ENCODE measurements at places on chromosomes 6 and 20.

DNA sequence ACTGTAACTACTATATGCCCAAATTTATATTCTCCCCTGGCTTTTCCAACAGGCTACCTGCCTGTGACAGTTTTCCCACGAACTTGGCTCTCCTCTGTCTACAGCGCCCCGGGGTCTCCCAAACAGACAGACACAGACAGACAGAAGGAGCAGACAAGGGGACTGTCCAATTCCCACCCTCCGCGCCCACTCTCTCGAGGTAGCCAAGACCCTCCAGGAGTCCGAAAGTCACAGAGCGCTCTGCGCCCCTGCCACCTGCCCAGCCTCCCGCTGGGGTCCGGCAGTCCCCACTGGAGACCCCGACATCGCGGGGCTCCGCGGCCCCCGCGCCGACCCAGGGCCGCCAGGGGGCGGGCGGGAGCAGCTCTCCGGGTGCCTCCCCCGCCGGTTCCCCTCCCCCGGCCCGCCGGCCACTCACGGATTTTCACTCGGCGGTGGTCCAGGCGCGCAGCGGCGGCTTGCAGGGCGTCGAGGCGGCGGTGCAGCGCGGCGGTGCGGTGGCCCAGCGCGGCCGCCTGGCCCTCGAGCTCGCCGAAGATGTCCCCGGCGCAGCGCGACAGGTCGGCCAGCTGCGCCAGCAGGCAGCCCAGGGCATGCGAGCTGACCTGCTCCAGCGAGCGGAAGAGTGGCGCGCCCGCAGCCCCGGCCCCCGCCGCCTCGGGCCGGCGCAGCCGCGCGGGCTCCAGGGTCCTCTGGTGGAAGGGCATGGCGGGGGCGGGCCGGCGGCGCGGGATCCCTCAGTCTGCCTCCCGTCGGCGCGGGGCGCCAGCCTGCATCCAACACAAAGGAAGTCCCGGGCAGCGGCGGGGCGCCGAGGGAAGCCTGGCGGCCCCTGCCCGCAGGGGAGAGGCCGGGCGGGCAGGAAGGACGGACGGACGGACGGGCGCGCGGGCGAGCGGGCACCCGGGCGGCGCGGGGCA, 81.3 kb upstream of the CCDC28A start:
- no peak for DNase-seq

DNA sequence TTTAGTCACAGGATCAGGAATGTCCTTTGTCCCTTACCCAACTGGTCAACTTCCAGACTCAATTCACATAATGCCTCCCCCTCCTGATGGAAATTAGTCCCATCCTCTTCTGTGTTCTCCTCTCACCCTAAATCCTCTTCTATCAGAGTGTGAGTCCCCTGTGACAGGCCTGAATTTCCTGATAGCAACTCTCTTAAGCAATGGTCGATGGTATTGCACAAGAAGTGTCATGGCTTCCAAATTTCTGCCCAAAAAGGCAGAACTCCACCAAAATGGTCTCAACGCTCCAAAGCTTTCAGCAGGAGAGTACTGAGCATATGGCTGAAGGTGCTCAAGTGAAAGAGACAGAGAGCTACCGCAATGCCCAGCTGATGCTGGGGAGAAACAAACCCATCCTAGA, 2.4 kb downstream of the PREP start:
- no peak for DNase-seq

DNA sequence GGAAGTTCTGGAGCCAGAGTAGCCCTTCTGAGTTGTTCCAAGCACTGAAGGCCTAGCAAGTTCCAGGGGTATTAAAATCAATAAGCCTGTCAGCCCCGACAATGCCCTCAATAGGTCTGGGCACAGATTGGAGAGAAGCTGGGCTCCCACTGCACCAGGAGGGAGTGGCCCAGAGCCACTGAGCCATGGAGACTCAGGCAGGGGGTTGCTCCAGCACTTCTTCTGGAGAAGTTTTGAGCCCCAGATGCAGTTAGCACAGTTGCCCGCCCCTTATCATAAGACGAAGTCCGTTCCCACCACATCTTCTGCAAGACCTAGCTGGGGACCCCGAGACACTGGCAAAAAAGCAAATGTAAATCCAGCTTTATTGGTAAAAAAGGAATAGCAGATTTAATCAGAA, 13.0 kb downstream of the DEFB132 start:
- no peak for DNase-seq

DNA sequence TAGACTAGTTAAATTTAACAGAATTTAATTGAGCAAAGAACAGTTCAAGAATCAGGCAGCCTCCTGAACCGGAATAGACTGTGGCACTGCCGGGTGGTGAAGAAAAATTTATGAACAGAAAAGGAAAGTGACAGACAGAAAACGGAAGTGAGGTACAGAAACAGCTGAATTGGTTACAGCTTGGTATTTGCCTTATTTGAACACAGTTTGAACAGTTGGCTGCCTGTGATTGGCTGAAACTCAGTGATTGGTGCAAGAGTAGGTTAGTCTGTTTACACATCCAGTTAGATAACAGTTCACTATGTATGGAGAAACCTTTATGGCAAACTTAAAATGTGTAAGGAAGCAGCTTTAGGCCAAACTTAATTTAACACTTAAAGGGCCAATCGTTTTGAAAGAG, 116.0 kb upstream of the CITED2 start:
- peak; percentile 9 for DNase-seq

GRCh38 chr20:47362361-47363219, 6.1 kb upstream of the ZMYND8 start:
- no peak for DNase-seq

DNA sequence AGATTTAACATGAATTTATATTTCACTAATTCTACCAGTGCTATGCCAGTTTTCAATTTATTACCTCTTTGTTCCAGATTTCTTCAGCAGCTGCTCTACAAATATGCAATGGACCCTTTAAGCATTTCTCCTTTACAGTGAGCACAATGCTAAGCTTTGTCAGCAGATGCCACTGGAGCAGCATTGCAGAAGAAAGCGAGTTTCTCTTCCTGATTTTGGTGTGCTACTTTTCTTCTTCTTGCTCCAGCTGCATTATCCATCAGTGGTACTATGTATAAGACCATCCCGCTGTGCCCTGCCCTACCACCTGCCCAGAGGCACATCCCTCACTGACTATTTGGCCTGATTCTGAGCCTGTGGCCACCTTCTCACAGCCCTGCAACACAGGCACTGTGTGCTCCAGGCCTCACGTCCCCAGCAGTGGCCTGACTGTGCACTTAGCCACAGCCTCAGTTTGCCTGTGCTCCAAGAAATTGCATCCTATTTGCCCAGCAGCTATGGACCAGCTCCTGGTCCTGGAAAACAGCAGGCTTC, 84.1 kb downstream of the TNFAIP3 start:
- DNase-seq, result no peak

DNA sequence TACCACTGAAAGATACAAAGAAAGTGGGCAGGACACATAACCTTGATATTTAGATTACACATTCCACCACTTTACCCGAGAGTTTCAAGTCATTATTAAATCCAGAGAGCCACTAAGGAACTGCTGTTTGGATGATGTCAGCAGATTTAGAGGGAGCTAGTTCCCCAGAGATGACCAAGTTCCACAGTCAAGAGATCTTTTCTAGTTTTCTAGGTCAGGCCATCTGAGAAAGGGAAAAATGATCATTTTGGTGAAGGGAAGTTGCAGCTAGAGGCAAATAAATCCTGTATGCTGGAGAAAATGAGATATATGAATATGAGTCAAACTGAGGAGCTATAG, 147.8 kb downstream of the HS3ST5 start:
- DNase-seq, result no peak

- no peak for DNase-seq
Measured at GRCh38 chr6:147961481-147962141, 381.0 kb upstream of the SASH1 start.

DNA sequence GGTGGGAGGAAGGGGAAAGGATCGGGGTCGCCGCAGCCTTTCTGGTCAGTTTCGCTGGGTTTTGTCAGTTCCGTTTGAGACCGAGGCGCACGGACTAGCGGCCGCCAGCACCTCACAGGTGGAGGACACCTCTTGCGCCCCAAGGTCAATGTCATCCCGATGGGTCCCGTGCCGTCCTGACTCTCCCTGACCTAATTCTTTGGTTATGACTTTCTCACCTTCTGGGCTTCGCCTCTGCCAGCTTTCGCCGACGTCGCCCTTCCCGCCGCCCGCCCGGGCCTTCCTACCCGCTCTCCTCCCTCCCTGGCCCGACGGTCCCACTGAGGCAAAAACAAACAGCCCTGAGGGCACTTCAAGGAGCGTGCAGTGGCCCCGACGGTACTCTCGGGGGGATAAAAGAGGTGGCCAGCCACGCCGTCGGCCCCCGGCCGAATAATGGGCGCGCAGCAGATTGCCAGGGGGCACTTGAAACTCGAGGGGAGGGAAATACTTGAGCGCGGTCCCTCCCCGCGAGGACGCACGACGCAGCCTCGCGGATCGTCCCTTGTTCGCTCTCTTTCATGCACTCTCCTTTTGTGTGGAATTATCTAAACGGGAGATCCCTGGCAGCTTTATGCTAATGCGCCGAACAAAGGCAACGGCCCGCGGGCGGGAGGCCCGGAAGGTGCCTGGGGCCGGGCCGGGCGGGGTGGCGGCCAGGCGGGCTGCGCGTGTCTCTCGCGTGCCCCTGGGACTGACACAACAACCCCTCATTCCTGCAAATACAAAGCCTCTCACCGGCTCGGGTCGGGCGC, 3.9 kb upstream of the INSM1 start:
- DNase-seq, result no peak

- peak; percentile 53 for DNase-seq
Measured at GRCh38 chr6:111605100-111605751, 452 bp downstream of the TRAF3IP2 start.

All from GF-D8 (cell line).